Ammon's horn (tissue), 1 donor: ENCODE measurements at places on chromosomes 3 and 15.

- DNase-seq = no peak
Measured at GRCh38 chr3:12380461-12380860, 91.6 kb downstream of the PPARG start.

DNA sequence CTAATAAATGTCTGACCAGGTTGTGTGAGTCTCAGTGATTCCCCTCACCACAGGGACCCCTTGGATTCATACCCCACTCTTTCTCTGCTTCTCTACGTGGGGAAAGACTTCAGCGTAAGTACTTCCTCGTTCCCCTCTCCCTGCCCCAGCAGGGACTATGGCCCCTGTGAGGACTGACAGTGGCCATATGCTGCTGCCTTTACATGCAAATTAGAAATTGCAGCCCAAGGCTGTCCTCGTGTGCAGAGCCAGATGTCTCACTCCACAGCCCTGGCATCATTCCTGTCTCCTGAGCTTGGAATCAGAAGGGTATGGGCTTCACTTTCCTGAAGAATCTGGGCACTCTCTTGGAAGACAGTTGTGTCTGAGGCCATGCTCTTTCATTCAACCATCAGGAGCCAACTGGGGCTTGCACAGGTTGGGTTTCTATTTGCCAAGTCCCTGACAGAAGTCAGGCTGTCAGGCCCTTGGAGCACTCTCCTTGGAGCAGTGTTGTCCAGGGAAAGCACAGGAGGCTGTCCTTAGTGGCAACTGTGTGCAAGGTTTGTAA is 30.5 kb upstream of the IQCF2 start:
- DNase-seq = no peak

GRCh38 chr3:147538034-147538433 is 128.9 kb downstream of the ZIC1 start:
- DNase-seq = no peak

DNA sequence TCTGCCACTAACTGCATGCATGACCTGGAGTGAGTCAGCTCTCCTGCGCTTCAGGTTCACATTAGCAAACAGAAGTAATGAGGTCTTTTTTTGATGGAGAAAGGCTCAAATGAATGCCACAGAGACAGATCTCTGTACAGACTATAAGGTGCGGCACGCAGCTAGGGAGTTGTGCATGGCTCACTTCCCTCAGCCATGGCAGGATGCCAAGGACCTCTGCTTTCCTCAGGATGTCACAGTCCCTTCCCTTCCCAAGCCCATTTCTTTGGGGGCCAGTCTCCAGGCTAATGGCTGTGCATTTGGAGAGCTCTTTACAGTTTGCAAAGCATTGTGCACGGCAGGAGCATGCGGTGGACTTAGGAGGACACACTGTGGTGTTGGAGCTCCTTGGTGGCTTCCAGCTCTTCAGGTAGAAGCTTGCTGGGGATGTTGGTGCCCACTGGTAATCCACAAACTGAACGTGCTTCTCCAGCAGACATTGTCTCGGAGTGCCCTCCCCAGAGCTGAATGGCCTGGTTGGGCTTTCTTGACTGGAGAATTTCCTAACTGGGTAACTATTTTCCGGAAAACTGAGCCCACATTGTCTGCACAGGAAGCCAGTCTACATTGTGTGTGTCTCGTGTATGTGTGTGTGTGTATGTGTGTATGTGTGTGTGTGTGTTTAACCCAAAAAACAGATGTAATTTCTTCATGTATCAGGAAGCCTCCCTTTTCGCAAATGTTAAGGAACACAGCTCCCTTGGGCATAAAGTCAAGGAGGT is 172.5 kb upstream of the TLE3 start:
- DNase-seq = peak; percentile 34

DNA sequence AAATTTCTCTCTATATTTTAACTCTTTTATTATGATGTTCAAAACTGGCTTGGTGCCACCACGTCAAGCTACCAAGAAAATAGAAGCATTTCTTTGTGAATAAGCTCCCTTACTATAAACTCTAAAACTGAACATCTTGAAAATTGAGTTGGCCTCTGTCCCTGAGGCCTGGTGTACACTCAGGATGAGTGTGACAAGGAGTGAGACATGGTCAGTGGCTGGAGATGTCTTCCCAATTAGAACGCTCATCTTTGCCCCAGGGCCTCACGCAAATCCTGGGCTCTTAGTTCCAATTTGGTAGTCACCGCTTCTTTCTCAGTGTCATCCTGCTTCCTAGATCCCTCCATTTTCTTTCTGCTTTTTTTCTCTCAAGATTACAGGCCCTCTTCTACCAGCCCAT is 26.2 kb downstream of the SLC2A2 start:
- DNase-seq = no peak

DNA sequence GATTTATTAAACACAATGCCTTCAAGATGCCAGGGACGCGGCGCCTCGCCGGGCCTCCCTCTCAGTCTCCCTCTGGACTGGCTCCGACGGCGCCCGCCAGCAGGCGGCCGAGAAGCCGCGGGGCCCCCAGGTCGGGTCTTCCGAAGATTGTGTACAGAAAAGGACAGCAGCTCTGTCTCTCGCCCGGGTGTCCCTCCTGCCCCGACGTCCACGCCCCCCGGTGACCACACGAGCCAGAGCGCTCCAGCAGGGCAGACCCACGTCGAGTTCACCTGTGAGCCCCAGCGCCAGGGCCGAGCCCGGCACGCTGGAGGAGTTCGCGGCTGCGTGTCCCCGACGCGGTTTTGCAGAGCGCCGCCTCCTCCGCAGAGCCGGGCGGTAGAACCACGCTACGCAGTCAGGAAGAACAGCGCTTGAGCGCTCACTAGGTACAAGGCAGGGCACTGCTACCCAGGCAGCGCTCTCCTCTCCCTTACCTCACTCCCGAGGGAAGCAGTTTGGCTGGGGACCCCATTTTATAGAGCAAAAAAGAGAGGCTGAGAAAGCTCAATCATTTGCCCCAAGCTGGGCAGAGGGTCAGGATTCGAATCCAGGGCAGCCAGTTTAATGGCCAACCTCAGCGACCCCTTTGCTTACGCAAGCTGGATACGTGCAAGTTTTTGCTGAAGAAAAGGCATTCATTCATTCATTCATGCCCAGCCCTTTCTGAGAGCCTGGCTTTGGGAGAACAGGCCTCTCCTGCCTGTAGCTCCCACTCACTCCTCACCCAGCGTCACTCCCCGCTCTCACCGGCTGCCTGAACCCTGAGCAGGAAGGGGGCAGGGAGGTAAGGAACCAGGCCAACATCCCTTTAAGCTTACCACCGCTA is 3.0 kb upstream of the TLE3 start:
- no peak for DNase-seq

DNA sequence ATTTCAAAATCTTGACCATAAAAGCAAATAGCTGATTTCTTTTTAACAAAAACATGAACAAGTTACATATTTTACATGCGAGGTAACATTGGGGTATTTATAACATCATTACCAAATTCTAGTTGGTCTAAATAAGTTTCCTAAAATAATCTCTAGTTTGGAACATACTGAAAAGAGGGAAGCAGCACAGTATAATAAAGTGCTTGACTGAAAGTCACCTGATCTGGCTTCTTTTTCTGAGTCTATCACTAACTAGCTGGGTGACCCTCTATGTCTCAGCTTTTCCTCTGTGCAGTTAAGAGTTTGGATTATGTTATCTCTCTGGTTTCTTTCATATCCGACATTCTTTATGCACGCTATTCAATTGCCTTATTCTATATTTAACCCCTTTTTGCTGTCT is 19.8 kb upstream of the CNTN4 start:
- DNase-seq = no peak
